Mesenteric fat pad (tissue), 1 donor: ENCODE measurements at places on chromosomes 6 and 20.

GRCh38 chr6:134819863-134820800, 129.8 kb downstream of the ALDH8A1 start:
- no peak for DNase-seq

DNA sequence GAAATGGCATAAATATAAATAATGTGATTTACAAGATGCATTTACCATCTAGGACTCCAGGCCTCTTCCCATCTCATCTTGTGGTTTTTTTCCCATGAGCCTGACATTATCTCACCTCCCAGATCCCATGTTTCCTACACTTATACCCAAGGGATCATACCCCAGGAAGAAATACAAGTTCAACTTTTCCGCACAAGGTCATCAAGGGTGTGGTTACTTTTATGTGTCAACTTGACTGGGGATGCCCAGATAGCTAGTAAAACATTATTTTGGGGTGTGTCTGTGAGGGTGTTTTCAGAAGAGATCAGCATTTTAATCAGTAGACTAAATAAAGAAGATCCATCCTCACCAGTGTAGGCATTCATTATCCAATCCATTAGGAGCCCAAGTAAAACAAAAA, 176.3 kb upstream of the TNFAIP3 start:
- DNase-seq = no peak

DNA sequence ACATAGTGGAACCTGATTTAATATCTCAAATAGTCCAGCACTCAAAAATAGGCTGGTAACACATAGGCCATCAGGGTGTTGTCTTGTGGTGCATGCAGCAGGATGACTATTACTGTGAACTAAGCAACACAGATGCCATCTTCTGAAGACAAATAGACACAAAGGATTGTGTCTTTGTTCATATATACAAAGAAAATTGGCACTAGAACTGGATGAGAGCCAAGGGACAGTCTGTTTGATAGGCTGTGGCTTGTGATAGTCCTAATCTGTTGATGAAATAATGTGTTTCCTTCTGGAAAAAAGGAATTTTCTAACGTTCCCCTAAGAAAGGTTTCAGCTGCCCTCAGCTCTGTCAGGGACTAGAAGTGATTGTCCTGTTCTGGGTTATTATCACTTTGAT, 129.8 kb downstream of the TPBG start:
- no peak for DNase-seq

- no peak for DNase-seq
These were observed 201.9 kb downstream of the PLCB4 start for GRCh38 chr20:9270831-9271230.

DNA sequence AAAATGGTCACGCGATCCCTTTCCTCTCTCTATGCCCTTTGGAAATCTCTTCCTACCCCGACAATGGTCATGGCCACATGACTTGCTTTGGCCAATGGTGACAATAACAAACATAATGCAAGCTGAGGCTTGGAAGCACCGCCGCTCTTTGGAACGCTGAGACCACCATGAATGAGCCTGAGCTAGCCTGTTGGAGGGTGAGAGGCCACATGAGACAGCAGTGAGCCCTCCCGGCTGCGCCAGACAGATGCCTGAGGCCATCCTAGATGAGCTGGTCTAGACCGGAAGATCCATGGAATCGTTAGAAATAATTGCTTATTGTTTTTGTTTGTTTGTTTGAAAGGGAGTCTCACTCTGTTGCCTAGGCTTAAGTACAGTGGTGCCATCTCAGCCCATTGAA, 64.2 kb downstream of the STK35 start:
- peak; percentile 67 for DNase-seq

- no peak for DNase-seq
These were observed 126.4 kb upstream of the DUSP22 start for GRCh38 chr6:165906-166305.

- no peak for DNase-seq
These were observed 336.4 kb downstream of the CDH26 start for GRCh38 chr20:60294632-60295031.

DNA sequence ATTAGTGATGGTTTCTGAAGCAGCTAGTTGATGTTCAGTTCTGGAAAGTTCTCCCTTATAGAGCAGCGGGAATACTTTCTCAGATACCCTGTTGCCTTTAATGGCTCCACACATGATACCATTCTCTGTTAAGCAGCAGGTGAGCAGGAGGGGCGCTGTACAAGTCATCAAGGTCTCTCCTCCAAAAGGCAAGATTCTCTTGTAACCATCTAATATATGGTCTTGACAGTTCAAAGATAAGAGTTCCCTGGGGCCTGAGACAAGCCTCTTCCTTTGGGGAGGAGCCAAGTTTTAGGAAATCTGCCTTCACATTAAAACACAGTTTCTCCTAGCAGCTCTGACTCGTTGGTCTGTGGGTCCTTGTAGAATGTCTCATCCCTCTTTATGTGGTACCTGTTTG, 258.2 kb downstream of the QKI start:
- DNase-seq = no peak

DNA sequence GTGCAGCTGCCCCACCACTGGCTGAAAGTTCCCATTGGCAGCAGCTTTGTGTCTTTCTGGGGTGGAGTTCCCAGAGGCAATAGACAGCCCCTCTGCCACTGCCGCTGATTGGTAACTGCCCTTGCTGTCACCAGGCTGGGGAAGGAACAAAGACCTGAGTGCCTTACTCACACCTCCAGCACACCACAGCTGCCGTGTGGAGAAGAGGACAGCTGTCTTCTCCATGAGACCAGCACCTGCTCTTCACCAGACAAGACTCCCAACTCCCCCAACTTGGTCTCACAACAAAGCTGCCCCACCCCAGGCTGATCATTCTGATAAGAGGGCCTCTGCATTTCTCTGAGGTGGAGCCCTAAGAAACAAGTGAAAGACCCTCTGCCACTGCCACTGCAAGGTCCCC, 39.7 kb upstream of the PTCHD4 start:
- no peak for DNase-seq

DNA sequence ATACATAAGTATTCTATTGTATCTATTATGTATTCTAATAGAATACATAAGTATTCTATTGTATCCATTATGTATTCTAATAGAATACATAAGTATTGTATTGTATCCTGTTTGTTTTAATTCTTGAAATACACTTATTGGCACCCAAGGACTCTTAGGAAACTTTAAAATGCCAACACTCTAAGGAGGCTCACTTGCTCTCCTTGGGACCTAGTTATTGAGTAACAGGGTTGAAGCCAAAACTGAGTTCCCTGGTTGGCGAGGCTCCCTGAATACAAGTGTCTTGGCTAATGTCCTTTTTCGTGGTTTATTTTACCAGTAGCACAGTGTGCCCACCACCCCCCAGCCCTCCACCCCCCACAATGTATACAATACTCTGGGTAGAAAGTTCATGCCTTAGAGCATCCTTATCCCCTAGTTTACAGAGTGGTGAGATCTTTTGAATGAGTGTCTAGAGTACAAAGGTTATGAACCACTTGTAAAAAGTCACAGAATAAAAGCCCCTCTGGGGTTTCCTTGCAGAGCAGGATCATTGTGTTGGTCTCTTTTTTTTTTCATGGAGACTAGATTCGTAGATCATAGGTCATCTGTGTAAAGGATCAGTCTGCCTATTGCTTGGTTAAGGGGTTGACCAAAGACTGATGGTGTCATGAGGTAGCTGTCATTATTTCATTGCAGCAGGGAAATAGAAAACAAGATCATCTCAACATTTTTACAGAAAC, 32.5 kb upstream of the PRDM1 start:
- DNase-seq = no peak
